Psoas muscle (tissue), 8 donors: ENCODE measurements at places on chromosomes 12 and 14.
A peak's percentile ranks its signal among the peaks of the same experiment; 100 is the strongest.

GRCh38 chr14:59199614-59200013, 11.1 kb downstream of the DAAM1 start:
- no peaks in the 10 kb centered on the region for H3K27me3 ChIP-seq
- no peak overlapping the region for H3K4me3 ChIP-seq
- peaks cover 2% of the 10 kb centered on the region for H3K4me1 ChIP-seq

- H3K4me1 ChIP-seq: peaks cover 14% of the 10 kb centered on the region
- H3K36me3 ChIP-seq: peaks cover 8% of the 10 kb centered on the region
- H3K27me3 ChIP-seq: no peaks in the 10 kb centered on the region
Observed at GRCh38 chr12:50419112-50419909, 18.6 kb downstream of the LARP4 start.

GRCh38 chr12:4281173-4281654, 7.7 kb downstream of the CCND2 start:
- no peak overlapping the region for H3K27ac ChIP-seq
- H3K4me1 ChIP-seq: peaks cover 18% of the 10 kb centered on the region
- H3K27me3 ChIP-seq: peaks cover 7% of the 10 kb centered on the region
- peaks cover 10% of the 10 kb centered on the region for H3K36me3 ChIP-seq

GRCh38 chr14:104969741-104970230, 8.4 kb downstream of the AHNAK2 start:
- DNase-seq: peak; percentile 52
- peaks cover 16% of the 10 kb centered on the region for H3K4me1 ChIP-seq
- H3K36me3 ChIP-seq: no peaks in the 10 kb centered on the region
- no peaks in the 10 kb centered on the region for H3K27me3 ChIP-seq

DNA sequence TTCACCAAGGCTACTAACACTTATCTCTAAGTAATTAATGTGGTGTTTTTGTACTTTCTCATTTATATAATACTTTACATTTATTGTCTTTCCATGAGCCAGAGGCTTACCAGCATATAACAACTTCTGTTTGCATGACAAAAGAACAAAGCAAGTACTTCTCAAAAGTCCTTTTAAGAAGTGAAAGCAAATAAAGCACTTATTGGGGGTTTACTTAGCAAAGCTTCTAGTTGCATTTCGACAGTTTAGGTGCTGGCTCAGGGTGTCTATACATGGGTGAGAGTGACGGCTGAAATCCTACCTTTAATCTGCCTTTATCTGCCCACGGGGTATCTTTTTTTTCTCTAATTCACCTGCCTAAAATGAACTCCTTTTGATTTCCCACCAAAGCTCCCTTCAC, 21.0 kb upstream of the DCN start:
- H3K4me3 ChIP-seq: no peak overlapping the region
- H3K27me3 ChIP-seq: no peaks in the 10 kb centered on the region
- no peak for DNase-seq
- no peaks in the 10 kb centered on the region for H3K36me3 ChIP-seq

- H3K4me1 ChIP-seq: peaks cover 54% of the 10 kb centered on the region
- peak overlapping the region; percentile 54 for H3K27ac ChIP-seq
- no peaks in the 10 kb centered on the region for H3K36me3 ChIP-seq
- H3K27me3 ChIP-seq: no peaks in the 10 kb centered on the region
- H3K4me3 ChIP-seq: no peak overlapping the region
- no peak for DNase-seq
Observed at GRCh38 chr14:54623279-54624004, 56.5 kb downstream of the SAMD4A start.
